Stimulated activated CD4-positive, alpha-beta T cell treated with anti-CD3 and anti-CD28 coated beads, Interleukin-1b, Interleukin-23, amount 100 ng/mL, for 48 hours (primary cell): ENCODE measurements at places on chromosomes 4 and X.
A peak's percentile ranks its signal among the peaks of the same experiment; 100 is the strongest.

DNA sequence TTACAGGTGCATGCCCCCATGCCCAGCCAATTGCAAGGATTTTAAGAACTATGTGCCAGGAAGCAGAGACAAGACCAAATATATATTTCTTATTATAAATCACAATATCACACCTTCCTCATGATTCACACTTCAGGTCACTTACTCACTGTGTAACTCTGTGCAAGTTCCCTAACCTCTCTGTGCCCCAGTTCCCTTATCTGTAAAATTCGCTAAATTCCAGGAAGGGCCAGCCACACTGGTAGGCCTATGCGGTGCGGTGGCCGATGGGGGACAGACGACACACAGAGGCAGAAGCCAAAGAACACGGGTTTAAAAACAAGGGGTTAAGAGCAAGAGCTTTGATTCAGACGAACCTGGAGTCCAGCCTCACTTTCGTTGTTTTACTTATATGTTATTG, 2.8 kb downstream of the TRIM2 start:
- peak; percentile 11 for DNase-seq

DNA sequence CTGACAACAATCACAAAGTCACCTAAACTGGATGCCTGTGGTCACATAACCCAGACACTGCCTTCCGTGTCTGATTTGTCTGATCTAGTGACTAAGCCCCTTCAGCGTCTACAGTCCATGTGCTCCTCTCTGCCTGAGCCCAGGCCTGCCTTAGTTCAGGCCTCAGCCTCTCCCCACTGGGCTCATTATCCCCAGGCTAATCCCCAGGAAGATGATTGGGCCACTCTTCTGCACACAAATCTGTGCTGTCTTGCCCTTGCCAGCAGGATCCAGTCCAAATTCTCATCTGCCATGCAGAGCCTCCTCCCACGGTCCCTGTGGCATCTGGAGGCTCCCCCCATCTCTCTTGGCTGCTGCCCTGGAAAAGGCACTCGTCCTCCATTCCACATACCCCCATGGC, 96.5 kb downstream of the SLC2A9 start:
- DNase-seq: no peak

DNA sequence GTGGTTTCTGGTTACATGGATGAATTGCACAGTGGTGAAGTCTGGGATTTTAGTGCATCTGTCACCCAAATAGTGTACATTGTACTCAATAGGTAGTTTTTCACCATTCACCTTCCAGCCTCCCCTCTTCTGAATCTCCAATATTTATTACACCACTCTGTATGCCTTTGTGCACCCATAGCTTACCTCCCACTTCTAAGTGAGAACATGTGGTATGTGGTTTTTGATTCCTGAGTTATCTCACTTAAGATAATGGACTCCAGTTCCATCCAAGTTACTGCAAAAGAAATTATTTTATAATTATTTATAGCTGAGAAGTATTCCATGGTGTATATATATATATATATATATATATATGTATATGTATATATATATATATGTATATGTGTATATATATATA, 155.8 kb downstream of the HHIP start:
- DNase-seq: no peak

- DNase-seq: no peak
Measured at GRCh38 chrX:91331476-91331875, 103.2 kb upstream of the PABPC5 start.

- DNase-seq: no peak
Measured at GRCh38 chr4:4867375-4868039, 8.0 kb downstream of the MSX1 start.

- DNase-seq: peak; percentile 22
Measured at GRCh38 chrX:18354369-18355223, at the start of gene SCML2. Gene SCML2, minus strand, starts transcription at chrX:18354688. Its CDS starts 20,617 bp downstream, at chrX:18334071.

DNA sequence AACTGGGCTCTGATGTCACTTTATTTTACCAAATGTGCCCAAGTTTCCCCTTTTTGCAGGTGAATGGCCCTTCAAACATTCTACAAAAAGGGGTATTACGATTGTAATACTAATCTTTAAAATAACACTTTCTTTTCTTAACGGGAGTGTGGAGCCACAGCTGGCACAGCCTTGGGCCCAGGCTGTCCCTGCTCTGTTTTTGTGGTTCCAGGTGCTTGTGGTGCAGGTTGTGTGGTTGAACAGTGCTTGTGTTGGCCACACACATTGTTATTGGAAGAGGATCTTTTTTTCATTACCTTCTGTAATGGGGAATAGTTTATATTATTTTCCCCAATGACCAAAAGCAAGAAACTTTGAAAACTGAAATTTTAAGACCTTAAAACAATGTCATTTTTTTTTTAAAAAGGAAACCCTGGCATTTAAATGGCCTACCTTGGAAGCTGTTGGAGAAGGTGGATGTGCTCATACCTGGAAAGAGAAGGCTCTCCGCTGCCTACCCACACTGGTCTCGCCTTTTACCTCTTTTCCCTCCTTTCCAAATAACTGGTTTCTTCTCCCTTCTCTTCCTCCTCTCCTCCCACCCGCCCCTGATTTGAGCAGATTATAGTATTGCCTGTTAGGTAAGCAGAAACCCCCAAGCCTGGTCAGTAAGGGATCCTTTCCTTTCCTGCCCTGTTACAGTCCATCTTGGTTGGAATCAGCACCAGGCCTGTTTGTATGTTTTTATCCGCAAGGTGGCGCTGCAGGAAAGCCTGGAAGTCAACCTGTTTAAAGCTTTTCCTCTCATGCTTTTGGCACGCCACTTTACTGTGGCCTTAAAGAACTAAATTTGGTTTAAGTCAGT, 28.6 kb downstream of the HADH start:
- DNase-seq: peak; percentile 83

DNA sequence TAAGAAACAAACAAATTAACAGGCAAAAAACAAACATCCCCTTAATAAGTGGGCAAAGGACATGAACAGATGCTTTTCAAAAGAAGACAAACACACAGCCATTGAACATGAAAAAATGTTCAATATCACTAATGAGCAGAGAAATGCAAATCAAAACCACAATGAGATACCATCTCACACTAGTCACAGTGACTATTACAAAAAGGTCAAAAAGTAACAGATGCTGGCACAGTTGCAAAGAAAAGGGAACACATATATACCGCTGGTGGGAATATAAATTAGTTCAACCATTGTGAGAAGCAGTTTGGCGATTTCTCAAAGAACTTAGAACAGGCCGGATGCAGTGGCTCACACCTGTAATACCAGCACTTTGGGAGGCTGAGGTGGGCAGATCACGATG, 146.1 kb upstream of the NEIL3 start:
- DNase-seq: no peak

DNA sequence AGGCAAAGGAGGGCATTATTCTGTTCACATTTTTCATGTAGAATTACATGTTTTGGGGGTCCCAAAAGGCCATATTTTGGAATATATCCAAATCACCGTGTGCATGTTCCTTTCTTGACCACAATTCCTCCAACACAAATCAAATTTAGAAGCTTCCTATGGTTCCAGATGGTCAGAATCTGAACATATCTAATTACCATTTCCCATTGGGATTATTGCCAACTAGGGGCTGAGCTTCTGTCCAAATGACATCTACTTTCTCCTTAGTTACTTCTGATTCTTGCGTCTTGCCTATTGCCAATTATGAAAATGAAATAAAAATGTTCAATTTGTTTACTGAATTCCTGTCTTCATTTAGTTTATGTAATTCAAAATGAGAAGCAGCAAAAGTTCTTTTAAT, 163.7 kb downstream of the CPE start:
- DNase-seq: no peak

DNA sequence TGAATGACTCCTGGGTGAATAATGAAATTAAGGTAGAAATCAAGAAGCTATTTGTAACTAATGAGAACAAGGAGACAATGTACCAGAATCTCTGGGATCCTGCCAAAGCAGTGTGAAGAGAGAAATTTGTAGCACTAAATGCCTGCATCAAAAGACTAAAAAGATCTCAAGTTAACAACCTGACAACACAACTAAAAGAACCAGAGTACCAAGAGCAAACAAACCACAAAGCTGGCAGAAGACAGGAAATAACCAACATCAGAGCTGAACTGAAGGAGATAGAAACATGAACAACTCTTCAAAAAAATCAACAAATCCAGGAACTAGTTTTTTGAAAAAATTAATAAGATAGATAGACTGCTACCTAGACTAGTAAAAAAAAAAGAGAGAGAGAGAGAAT, 8.4 kb downstream of the CFAP299 start:
- no peak for DNase-seq

- DNase-seq: no peak
Measured at GRCh38 chr4:145496292-145496691, 14.6 kb downstream of the SMAD1 start.

DNA sequence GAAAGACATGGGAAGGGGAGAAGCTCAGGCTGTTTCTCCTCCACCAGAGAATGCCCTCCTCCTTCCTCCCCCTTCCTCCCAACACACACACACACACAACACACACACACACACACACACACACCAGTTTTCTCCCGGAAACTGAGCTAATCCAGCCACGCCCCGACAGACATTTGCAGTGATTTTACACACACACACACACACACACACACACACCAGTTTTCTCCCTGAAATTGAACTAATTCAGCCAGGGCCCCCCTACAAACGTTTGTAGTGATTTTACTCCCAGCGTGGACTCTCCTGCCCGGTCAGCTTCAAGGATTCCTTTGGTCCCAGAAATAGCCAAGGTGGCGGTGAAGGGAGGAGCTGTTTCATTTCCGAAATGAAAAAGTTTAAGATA, 32.9 kb upstream of the STX18 start:
- DNase-seq: no peak

- no peak for DNase-seq
Measured at GRCh38 chrX:5388087-5388486, 840.6 kb downstream of the NLGN4X start.

DNA sequence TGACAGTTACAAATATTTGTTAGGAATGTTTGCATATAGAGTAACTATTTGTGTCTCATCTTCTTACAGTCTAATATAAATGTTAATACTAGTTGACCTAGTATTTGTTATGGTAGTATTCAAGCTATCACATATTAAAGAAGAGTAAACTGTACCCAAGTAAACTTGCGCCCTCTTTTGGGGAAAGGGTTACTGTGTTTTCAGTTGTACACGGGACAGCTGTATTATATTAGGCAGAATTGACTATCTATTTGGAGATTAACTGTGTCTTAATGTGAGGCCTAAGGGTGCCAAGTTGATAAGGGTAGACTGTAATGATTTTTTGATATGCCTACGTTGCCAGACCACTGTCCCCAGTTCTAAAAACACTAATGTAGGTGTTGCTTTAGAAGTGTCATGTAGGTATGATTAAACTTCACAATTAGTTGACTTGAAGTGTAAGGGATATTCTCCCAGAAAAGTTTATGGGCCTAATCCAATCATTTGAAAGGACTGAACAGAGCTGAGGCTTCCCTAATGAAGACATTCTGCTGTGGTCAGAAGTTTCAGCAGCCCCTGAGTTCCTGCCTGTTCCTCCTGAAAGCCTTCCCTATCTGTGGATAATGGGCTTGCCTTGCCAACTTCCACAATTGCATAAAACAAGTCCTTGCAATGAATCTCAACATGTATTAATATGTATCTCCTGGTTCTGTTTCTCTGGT, 172.8 kb upstream of the CXCL13 start:
- no peak for DNase-seq

GRCh38 chr4:65437102-65437501, 233.2 kb downstream of the EPHA5 start:
- DNase-seq: no peak

DNA sequence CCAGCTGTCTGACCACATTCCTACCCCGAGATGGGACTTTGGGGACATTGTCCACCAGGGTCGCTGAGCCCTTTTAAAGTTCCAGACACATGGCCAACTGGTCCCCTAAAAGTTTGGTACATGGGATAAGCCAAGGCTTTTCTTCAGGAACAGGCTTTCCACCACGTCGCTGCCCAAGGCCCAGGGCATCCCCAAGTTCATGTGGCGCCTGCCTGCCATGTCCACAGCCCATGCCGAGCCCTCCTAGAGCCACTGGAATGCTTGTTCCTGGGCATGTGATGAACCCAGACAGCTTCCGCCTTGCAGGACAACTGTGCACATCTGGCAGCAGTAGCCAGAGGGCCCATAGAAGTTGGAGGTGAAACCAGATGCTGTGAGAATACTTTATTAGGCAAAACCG, 41.3 kb downstream of the FRG1 start:
- no peak for DNase-seq
